ENCODE measurements at places on chromosomes 11 and 22.

- no peak for DNase-seq
Observed at GRCh38 chr11:33514079-33514925, 186.3 kb downstream of the C11orf91 start.

DNA sequence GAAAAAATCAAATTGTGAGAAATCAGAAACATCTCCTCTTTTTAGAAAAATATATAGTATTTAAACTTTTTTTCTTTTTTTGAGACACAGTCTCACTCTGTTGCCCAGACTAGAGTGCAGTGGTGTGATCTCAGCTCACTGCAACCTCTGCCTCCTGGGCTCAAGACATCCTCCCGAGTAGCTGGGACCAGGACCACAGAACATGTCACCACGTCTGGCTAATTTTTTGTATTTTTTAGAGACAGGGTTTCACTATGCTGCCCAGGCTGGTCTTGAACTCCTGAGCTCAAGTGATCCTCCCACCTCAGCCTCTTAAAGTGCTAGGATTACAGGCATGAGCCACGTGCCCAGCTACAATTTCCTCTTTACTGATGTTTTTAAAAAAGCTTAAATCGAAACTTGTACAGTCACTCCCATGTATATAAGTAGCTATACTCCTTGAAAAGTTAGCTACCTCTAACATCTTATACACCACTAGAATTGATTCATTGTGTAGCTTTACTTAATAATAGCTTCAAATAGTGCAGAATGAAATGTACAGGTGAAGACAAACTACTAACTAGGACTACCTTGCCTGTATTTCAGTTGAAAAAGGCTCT, 10.3 kb downstream of the EIF4G2 start:
- no peak for DNase-seq

- DNase-seq = no peak
Observed at GRCh38 chr11:79541466-79541865, 100.6 kb upstream of the TENM4 start.

GRCh38 chr22:19598054-19598855, 74.0 kb upstream of the CLDN5 start:
- DNase-seq = no peak

- no peak for DNase-seq
Observed at GRCh38 chr11:70099578-70100279, 21.6 kb downstream of the ANO1 start.

GRCh38 chr22:34866495-34867131, 199.3 kb upstream of the ISX start:
- no peak for DNase-seq

- DNase-seq = no peak
Observed at GRCh38 chr22:47207846-47208554, 445.6 kb downstream of the TBC1D22A start.

DNA sequence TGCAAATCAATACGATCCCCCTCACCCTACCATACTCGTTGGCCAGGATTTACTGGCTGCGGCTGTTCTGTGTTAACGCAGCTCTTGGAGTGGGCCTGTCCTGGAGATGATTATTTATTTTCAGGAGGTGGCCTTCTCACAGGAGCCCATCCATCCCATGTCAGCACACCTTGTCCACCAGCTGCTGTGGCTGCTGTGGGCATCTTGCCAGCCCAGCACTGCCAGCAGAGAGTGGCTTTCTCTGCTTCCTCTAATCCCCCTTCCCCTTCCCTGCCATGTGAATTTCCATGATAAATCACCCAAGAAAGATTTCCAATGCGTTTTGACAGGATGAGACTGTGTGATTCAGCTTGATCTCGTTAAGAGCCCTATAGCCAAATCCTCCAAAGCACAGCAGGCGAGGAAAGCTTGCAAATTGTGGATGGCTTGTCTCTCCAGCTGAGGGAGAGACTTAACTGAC, 309.1 kb upstream of the C11orf87 start:
- DNase-seq = no peak

DNA sequence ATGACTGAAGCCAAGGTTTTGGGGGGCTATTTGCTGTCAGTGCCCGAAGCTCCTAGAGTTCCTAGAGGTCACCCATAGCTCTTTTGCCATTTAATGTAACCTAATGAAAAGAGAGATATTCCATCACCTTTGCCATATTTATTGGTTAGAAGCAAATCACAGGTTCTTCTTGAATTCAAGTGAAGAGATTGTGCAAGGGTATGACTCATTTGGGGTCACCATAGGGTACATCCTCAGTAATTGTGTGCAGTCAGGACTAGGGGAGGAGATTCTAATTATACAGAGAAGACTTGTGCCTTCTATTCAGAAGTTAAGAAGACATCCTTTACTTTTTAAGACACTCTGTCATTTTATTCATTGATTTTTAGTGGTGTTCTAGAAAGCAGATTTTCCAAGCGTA, 6.9 kb upstream of the PRAME start:
- no peak for DNase-seq

GRCh38 chr11:82733444-82734119, at the start of gene FAM181B:
Gene FAM181B, minus strand, starts transcription at chr11:82733864. Its CDS starts 135 bp downstream, at chr11:82733729.
- peak; percentile 22 for DNase-seq

DNA sequence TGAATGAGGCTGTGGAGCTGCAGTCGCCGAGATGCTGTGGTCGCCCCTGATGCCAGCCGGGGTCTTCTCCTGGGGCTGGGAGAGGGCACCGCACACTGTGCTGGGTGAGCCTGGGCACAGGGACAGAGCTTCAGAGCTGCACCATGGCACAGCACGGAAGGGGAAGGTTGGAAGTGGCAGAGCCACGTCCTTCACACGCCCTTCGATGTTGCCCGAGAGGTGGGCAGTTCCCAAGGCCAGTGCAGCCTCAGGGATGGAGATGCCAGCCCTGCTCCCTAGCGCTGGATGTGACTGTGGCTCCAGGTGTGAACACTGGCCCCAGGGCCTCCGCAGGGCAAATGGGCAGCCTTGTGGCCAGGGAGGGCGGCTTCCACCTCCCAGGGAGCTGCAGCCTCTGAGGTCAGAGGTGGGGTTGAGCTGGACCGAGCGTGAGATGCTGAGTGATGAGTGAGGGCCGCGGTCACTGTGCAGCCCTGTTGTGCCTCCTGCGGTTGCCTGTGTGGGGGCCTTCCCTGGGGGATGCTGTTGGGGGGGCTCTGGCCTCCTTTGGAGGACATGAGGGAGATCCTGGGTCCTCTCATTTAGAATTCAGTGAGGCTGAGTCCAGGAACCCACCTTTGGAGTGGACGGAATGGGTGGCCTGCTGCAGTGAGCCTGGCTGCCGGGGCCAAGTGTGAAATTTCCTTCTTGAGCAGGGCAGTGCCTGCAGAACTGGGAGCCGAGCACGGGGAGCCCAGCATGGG, 1090.0 kb downstream of the BRD1 start:
- DNase-seq = no peak

DNA sequence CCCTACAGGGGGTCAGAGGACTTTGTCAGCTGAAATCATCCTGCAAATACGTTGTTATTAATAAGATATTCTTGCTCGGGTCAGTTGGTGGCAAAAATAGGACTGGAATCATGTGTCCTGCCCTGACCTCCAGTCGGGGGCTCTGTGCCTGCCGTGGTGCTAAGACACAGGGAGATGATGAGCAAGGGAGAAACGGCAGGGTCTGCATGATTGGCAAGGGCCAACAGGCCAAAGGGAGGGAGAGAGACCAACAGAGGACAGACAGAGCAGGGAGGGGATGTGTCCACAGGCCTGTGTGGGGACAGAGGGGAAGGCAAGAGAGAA, 10.4 kb upstream of the TSKU start:
- DNase-seq = no peak

- no peak for DNase-seq
Observed at GRCh38 chr11:133988686-133989410, 32.1 kb upstream of the IGSF9B start.

GRCh38 chr11:45754741-45755140, 50.2 kb upstream of the SLC35C1 start:
- no peak for DNase-seq

- DNase-seq = no peak
Observed at GRCh38 chr11:7694235-7694634, 12.0 kb downstream of the OVCH2 start.

DNA sequence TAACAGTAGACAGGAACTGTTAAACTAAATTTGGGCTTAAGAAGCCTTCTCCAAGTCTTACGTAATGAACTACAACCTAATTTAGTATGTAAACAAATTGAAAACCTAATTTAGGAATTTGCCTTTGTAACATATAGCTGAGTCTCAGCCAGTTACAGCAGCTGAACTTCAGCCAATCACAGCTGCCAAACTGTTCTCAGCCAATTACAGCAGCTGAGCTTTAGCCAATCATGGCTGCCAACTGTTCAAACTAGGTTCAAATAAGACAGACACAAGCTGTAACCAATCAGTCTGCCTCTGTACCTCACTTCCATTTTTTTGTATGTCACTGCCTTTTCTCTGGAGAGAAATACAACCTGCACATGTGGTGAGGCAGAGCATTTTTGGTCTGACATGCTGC, 95.0 kb upstream of the CD44 start:
- DNase-seq = no peak

GRCh38 chr22:29301716-29302401, 4.6 kb upstream of the GAS2L1 start:
- no peak for DNase-seq

DNA sequence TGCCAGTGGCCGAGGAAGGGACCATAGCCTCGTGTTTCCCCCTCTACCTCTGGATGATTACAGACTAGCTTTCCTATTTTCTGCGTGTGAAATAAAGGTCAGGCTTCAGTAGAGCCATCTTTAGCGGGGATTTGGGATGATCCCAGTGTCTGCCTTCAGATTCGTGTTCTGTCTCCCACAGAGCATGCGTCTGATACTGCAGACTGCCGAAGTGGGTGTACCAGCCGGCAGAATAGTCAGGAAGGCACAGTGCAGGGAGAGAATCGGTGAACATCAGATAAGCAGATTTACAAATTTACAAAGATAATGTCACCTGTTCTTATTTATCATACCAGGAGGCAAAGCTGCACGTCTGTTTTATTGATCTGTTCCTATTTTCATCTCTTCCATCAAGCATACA, 11.1 kb downstream of the CTTN start:
- no peak for DNase-seq

DNA sequence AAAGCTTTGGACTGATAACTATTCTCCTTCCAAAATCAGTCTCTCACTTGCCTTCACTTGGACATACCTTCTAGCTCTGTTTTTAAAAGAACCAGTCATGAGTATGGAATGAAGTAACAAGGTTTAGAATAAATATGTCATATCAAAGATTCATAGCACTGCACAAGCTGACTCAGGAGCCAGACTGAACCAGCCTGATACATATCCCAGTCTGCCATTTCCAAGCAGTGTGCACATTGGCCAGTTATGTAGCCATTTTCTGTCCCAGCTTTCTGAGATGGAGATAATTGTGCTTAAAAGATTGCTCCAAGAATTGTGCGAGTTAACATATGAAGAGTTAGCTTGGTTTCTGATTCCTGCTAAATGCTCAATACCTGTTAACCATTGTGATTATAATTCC, 311.3 kb downstream of the C11orf87 start:
- DNase-seq = no peak

GRCh38 chr11:824292-824880, 3.3 kb upstream of the CRACR2B start:
- DNase-seq = no peak

DNA sequence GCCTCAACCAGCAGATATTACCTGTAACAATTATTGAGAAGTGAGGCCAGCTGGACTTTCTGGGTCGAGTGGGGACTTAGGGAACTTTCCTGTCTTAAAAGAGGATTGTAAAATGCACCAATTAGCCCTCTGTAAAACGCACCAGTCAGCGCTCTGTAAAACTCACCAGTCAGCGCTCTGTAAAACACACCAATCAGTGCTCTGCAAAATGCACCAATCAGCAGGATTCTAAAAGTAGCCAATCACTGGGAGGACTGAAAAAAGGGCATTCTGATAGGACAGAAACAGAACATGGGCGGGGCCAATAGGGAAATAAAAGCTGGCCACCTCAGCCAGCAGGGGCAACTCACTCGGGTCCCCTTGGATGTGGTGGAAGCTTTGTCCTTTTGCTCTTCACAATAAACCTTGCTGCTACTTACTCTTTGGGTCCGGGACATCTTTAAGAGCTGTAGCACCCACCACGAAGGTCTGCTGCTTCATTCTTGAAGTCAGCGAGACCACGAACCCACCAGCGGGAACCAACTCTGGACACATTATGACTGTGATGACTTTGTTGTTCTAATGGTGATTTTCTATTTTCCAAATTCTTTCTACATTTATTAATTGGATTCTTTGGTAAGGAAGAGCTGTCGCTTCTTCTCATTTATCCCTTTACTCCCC, 40.2 kb upstream of the FGF3 start:
- no peak for DNase-seq

- DNase-seq = no peak
Observed at GRCh38 chr11:27447288-27448183, 25.1 kb downstream of the LGR4 start.

- DNase-seq = no peak
Observed at GRCh38 chr11:107182978-107183377, 164.7 kb upstream of the GUCY1A2 start.

- DNase-seq = peak; percentile 51
Observed at GRCh38 chr22:40176921-40177737, 596 bp upstream of the TNRC6B start.

DNA sequence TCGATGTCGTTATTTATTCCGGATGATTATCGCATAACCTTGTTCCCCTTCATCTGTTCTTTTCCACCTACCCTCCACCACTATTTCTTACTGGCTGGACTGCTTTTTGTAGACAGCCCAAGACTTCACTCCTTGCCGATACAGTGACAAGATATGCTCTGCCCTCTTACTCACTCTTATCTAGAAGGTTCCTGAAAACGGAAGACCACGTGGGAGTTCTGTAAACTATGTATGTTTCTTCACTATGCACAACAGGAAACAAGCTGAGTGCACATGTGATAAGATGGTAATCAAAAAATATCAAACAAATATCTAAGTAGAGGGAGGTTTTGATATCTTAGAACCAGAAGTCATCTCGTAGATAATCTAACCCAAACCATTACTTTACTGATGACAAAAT, 122.9 kb upstream of the ARHGAP20 start:
- DNase-seq = no peak

GRCh38 chr11:68840661-68841653, 759 bp downstream of the CPT1A start:
- DNase-seq = no peak

- no peak for DNase-seq
Observed at GRCh38 chr11:86713552-86713951, 41.1 kb upstream of the ME3 start.

GRCh38 chr11:106105986-106106385, 28.5 kb downstream of the AASDHPPT start:
- DNase-seq = no peak

- no peak for DNase-seq
Observed at GRCh38 chr11:132692891-132693290, 839.4 kb downstream of the OPCML start.

DNA sequence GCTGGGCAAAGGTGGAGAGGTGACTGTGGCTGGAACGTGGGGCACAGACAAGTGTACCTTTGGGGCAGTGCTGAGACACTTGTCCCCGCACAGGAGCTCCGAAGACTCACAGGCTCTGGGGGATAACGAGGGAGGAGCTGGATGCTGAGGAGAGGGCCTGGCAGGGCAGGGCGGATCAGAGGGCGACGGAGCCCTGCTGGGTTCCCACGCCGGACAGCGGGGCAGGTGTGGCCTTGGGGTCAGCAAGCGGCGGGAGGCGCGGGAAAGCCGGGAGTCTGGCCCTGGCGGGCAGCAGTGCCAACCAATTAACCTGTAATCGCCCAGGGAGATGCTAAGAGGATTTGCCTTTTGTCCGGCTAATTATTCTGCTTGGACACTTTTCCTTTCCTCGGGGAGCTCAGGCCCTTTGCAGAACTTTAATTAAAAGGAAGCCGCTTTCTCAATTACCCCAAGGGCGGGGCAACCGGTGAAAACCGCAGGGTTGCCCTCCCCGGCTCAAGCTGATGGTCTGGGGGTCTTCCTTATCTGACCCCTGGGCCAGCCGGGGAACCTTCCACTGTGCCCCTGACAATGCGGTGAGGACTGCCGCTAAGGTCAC, 71.5 kb downstream of the WNT7B start:
- DNase-seq = no peak
